ENCODE measurements at places on chromosomes 16 and 17. TPM values are rescaled to one million over a fixed set of nuclear protein-coding genes. Genes with fewer than 3 reads are reported as not detected.

- no peak for DNase-seq
These were observed 7.8 kb downstream of the ITGAX start for GRCh38 chr16:31362476-31363405.

- DNase-seq = no peak
These were observed 155.1 kb downstream of the C16orf95 start for GRCh38 chr16:87161822-87162676.

The MYH1 gene
- total RNA-seq = not detected

The CHST5 gene
- 0.25 TPM for total RNA-seq

GRCh38 chr17:14061666-14062560 lies 7.4 kb upstream of the COX10 start:
- peak; percentile 54 for DNase-seq

- DNase-seq = no peak
These were observed 18.8 kb downstream of the POLR3K start for GRCh38 chr16:34648-34987.

The WSCD1 gene
- not detected for total RNA-seq

The SULT1A2 gene
- 1.4 TPM for total RNA-seq

The EVI2A gene
- not detected for total RNA-seq

The PABPN1L gene
- total RNA-seq = not detected

GRCh38 chr17:45266372-45266926 lies 4.6 kb upstream of the SPATA32 start:
- no peak for DNase-seq

GRCh38 chr16:81445143-81445961 lies 744 bp downstream of the CMIP start:
- DNase-seq = peak; percentile 56

The CRYBA1 gene
- not detected for total RNA-seq

DNA sequence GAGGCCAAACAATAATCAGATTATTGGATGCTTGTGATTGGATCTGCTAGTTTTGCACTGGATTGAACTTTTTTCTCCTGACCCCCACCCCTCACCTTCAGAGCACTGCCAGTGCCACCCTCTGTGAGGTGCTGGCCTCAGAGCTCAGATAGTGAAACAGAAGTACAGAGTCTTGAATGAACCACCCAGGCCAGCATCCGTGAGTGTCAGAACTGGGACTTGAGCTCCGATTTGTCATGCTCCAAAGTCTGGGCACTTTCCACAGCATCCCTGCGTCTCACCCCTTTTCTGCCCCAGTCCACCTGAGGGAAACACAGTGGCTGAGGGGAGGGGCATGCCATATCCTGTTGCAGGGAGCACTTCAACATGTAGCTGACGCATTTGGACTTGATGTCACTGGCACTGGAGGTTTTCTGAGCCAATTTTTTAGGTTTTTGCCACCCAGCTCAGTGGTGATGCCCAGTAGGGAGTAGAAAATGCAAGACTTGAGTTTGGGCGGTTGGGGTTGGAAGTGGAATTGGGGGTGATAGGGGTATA lies 47.3 kb downstream of the SMPD3 start:
- no peak for DNase-seq

DNA sequence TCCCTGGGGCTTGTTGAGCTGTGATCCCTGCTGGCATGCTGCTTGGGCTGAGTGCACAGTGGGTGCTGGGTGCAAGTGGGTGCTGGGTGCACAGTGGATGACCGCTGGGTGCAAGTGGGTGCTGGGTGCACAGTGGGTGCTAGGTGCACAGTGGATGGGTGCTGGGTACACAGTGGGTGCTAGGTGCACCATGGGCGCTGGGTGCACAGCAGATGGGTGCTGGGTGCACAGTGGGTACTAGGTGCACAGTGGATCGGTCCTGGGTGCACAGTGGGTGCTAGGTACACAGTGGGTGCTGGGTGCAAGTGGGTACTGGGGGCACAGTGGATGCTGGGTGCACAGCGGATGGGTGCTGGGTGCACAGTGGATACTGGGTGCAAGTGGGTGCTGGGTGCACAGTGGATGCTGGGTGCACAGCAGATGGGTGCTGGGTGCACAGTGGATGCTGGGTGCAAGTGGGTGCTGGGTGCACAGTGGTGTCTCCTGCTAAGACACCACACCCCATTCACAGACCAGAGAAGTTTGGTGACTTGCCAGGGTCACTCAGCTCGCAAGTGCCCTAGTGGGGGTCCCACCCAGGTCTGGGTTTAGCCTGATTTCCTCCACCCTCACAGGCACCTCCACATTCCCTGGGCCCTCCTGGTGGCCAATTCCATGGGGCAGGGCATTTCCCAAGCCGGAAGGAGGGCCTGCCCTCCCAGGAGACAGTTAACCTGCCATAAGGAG lies 33.5 kb downstream of the ZFPM1 start:
- DNase-seq = no peak

All from HT-29 (cell line).